Activated CD4-positive, alpha-beta T cell treated with anti-CD3 and anti-CD28 coated beads, Interleukin-2, amount 50 U/mL, for 1 hour (primary cell): ENCODE measurements at places on chromosomes 7 and 10.

- no peak for DNase-seq
Measured at GRCh38 chr7:155618708-155619633, 25.5 kb upstream of the RBM33 start.

- DNase-seq: no peak
Measured at GRCh38 chr7:30196408-30196807, 61.6 kb downstream of the MTURN start.

GRCh38 chr7:80841423-80841955, 77.4 kb downstream of the SEMA3C start:
- no peak for DNase-seq

- no peak for DNase-seq
Measured at GRCh38 chr10:593901-594457, 95.5 kb downstream of the DIP2C start.

GRCh38 chr7:107799647-107800264, 3.3 kb downstream of the SLC26A3 start:
- DNase-seq: no peak

- DNase-seq: no peak
Measured at GRCh38 chr7:20114468-20114867, 102.7 kb downstream of the MACC1 start.

DNA sequence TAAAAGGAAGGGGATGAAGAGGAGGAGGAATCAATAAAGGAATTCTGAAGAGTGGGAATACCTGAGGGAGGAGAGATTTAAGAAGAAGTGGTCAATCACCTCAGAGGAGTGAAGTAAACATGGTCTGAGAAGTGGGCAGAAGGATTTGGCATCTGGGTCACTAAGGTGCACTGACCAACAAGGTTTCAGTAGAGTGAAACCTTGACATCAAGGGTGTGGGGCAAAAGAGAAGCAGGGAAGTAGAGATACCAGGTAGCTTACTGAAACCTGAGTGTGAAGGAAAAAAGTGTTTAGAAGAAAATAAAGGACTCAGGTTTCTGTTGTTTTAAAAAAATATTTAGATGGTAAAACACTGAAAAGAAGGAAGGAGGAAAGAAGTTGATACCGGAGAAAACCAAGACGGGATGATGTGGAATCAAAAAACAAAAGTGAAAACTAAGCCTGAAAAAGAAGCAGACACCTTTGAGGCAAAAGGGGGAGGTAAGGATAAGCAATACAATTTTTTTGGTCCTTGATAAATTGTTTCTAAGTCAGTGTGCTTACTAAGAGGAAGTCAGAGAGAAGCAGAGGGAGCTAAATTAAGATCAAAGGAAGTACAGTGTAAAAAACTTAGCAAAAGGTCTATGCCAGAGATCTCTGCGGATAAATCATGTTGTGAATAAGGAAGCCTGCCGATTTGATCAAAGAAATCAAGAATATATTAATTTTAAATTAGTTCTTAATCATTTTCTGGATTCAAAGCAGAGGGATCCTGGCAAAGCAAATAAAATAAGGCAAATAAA, 137.2 kb upstream of the GPR22 start:
- DNase-seq: no peak

- no peak for DNase-seq
Measured at GRCh38 chr7:155674556-155674955, 30.1 kb downstream of the RBM33 start.

DNA sequence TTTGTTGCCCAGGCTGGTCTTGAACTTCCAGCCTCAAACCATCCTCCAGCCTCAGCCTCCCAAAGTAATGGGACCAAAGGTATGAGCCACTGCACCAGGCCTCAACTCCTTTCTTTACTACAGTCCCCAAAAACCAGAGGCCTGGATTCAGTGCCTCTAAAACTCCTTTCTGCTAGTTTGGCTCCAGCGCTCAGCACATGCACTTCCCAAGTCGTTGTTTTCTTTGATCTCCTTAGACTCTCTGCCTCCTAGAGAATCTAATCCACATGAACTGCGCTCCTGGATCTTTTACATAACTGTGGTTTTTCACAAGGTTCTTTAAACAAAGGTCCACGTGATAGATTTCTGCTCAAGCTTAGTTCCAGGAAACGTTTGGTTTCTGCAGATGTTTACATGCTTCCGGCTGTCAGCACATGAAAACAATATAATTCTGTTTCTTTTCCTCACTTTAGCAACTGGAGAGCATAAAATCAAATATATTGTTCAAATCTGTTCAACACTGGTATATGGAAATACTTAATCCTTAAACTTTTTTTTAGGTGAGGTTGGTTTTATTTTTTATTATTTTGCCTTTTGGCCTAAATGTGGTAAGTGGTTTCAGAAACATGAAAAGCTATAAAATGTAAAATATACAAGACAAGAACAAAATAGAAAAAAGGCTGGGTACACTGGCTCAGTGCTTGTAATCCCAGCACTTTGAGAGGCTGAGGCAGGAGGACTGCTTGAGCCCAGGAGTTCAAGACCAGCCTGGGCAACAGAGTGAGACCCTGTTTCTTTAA, 270.5 kb upstream of the MKLN1 start:
- no peak for DNase-seq

GRCh38 chr7:7185371-7185989, 3.1 kb downstream of the C1GALT1 start:
- no peak for DNase-seq
